NCI-H187 treated with DMSO at 0.1 percent for 48 hours (cell line): ENCODE measurements at places on chromosomes 6 and 20.

DNA sequence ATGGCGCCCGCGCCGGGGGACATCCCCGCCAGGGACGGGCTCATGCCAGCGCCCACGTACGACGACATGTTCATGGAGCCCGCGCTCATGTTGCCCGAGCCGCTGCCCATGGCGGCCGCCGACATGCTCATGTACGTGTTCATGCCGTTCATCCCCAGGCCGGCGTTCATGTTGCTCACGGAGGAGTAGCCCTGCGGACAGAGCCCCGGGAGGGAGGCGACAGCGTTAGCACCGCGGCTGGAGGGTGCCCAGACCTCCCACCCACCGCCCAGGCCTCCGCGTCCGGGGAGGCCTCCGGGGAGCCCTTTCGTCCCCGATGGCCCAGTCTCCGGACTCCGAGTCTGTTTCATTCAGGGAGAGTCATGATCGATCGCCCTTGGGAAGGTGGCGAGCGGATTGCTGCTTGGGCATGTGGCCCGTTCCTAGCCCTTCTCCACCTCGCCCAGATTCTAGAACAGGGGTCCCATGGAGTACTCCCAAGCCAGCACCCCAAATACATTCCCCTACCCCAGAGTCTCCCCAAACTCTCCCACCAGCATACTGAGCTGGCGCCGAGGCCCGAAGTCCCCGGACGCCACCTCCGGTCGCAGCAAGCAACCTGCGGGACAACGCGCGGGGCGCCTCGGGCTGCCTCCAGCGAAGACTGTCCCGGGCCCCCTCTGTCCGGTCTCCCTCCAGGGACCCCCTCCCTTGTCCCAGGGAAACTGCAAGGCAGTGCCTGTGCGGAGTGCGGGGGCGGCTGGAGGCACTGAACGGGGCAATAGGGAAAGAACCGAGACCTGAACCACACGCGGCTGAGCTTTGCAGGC lies 1.2 kb downstream of the FOXA2 start:
- no peak for DNase-seq

- no peak for DNase-seq
Measured at GRCh38 chr20:7736336-7736735, 203.9 kb downstream of the HAO1 start.

GRCh38 chr6:136282906-136283305 lies 6.7 kb downstream of the BCLAF1 start:
- DNase-seq: no peak

GRCh38 chr6:168713839-168714238 lies 272.9 kb downstream of the SMOC2 start:
- DNase-seq: no peak

DNA sequence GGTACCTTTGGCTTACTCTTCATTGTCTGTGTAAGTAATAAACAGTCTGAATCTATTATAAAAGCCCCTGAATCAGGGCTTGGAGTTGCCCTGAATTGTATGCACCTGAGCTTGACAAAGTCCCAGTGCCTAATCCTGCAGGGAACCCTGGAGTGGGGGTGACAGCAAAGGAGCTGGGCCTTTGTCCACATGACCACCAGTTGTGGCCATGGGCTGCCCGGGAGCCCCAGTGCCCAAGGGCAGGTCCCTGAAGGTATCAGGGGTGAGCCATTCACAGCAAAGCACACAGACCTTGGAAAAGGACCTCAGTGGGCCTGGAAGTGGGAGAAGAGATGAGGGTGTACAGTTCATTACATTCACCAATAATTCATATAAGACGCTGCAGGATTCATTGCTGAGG lies 94.2 kb downstream of the BANF2 start:
- no peak for DNase-seq

DNA sequence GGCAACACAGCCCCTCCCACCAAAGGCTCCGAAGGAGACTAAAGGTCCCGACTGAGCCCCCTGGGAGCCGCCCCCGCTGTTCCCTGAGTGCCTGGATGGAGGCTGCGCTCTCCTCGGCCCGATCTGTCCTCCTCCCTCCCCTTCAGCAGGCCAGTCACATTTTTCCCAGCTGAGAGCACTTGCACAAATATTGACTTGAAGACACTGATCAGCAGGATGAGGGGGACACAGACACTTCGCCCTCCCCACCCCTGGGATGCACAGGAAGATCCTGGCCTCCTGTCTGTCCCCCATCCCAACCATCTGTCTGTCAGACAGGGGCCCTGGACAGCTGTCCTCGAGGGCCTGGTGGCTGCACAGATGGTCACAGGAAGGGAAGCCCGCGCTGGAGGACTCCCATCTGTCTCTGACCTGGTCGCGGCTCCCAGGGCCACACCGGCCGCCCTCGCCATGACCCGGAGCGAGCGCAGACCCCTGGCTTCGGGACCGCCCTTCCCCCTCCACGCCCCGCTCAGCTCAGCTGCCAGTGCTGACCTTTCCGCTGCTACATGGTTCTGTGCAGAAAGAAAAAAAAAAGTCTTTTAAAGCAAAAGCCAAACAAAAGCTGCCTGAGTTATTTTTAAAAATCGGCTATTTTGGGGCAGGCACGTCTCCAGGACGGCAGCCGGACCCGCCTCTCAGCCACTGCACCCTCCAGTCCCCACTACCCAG lies 11.1 kb downstream of the LAMA5 start:
- no peak for DNase-seq

DNA sequence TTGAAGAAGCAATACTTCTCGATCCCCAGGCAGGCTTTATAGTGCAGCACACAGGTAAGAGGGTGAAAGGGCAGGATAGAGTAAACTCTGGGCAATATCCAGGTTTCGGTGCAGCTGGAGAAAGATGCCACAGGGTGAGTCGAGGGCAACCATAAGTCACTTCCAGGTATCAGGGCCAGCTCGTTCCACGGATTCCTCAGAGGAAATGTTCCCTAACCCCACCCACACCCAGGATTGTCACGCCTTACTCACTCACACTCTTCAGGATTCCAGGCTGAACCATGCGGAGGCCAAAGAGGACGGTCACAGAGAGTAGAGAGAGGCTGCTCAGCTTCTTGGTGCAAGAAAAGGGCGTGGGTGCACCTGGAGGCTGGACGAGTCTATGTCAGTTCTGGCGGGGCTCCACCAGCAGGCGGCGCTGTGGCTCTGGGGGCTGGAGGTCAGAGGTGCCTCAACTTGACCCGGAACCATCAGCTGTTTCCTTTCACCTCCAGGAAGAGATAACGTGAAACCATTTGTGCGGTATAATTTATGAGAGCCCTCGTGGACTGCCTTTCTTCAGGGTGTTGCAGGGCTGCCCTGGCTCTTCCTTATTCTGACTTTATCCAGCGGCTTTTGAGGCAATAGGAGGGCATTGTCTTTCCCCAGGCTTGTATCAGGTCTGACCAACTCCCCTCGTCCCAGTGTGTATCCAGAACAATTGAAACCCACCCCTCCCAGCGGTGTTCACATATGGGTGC lies 14.5 kb upstream of the WFDC12 start:
- DNase-seq: no peak

- no peak for DNase-seq
Measured at GRCh38 chr20:59779656-59780380, 153.6 kb downstream of the SYCP2 start.

DNA sequence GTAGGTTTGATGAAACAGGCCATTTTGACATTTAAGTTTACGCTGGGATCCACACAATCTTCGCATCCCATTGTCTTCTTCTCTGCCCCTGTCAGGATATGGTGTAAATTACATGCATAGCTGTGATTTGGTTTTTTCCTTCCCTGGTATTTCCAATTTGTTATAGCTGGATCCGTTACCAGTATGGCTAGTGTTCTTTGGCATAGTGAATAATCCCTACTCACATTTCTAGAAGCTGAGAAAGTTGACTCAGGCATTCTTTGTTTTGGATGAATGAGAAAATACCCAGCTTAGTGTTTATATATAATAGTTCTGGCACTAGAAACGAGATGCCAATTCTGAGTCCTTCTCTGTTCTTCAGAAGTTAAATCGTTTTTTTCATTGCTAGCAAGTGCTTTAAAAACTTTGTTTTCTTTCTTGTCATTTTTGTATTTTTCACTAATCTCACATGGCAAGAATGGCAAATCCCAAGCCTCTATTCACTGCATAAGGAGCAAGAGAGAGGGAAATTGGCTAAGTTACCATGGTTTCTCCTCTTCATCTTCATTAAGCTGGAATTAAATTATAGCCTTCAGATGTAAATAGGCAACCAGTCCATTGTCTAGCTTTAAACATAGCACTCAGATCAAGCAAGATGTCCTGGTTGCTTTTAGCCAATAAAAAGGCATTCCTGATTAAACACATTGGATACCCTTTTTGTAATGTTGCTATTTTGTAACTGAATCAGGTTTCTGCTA lies 91.9 kb upstream of the LAMP5 start:
- DNase-seq: no peak

GRCh38 chr6:84657486-84657885 lies 106.9 kb downstream of the TBX18 start:
- DNase-seq: no peak

- no peak for DNase-seq
Measured at GRCh38 chr6:88367248-88367647, 201.1 kb upstream of the CNR1 start.

GRCh38 chr6:120903836-120904235 lies 430.4 kb downstream of the TBC1D32 start:
- no peak for DNase-seq

DNA sequence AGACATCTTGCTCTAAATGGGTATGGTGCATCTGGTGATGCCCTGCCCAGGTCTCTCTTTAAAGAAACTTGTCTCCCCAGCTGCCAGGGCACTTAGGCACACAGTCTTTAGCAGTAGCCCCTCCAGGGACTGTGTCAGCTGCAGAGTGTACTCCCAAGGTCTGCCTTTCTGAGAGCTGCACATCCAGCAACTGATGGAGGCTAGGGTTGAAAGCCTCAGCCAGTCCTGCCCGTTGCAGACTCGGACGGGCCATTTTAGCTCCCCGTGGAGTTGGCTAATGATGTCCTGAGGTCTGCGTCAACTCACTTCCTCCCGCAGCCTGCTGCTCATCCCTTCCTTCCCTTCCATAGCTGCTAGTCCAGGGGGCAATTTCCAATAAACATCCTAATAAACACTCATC lies 381.8 kb downstream of the PTPRT start:
- DNase-seq: no peak

DNA sequence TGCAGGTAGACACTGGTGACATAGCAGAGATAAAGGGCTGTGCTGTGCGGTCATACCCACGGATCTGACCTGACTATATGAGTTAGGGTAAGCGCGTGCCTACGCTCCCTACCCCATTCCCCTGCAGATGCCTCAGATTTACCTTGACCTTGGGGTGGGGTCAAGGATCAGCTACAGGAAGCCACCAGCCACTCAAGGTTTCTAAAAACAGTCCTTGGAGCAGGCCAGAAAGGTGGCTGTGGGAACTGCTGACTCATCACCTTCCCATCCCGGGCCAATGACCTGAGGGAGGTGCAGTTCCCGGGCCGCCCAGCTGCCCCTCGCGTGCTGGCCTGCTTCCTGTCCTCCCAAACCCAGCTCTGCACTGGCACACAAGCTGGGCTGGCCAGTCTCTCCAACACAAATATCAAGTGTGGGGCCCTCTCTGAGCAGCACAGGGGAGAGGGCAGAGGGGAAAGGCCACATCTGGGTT lies 23.0 kb downstream of the KCNK5 start:
- DNase-seq: no peak

DNA sequence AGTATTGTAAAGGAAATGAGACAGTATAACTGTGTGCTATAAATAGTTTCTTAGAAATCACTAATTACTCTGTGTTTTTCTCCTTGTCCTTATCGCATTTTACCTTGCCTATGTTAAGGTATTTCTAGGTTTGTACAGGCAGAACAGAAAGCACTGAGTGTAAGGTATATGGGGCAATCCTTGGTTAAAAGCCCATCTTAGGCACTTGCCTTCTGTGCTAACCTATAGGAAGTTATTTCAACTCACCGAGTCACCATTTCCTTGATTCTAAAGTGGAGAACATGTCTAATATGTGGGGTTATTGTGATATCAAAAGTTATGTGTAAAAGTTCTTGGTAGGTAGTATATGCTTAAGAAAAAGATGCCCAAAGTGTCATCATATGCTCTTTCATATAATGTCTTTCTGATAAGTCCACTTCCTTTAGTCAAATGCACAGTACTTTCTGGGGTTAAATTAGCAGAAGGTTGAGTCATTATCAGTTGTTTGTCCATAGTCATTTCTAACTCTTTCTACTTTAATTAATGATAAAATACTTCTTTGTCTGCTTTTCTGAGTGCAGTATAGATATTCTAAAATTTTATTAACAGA lies 276.4 kb downstream of the UTRN start:
- no peak for DNase-seq

GRCh38 chr6:68615938-68616337 lies 19.1 kb upstream of the ADGRB3 start:
- DNase-seq: no peak

DNA sequence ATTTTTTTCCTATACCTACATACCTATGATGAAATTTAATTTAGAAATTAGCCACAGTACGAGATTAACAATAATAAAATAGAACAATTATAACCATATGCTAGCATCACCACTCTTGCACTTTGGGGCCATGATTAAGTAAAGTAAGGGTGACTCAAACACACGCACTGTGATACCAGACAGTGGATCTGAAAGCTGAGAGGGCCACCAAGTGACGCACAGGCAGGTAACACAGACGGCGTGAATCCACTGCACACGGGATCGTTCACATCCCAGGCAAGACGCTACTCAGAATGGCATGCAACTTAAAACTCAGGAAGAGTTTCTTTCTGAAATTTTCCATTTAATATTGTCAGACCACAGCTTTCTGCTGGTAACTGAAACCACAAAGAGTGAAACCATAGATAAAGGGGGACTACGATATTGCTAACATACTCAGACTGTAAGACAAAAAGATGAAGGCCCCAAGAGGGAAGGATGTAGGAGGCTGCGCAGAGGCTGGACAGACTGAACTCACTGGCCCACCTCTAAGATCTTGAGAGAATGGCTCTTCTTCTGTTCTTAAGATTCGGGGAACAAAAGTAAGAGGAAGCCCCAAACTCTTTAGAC lies 17.9 kb downstream of the RRBP1 start:
- DNase-seq: no peak

DNA sequence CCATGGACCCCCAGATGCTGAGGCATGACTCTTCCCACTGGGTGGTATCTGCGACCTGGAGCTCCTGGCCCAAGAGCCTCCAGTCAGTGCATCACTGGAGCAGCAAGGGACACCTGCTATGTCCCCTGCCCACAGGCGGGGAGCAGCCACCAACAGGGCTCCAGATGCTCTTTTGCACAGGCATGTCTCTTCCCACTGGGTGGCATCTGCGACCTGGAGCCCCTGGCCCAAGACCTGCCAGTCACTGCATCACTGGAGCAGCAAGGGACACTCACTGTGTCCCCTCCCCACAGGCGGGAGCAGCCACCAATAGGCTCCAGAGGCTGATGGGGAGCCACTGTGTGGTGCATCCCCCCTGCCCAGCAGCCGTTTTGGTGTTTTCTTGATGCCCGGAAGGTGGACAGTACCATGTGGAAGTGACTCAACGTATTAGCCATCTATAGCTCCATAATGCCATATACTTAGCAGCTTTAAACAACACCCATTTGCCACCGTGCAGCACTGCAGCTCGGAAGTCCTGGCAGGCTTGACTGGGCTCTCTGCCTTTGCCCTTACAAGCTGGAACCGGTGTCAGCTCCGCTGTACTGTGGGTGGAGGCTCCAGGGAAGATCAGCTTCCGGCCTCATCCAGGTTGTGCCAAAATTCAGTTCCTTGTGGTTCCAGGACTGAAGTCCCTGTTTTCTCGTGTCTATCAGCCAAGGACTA lies 124.9 kb upstream of the CST7 start:
- DNase-seq: no peak

GRCh38 chr6:157121897-157122296 lies 201.4 kb downstream of the TMEM242 start:
- DNase-seq: no peak

- DNase-seq: no peak
Measured at GRCh38 chr6:97914912-97915311, 631.9 kb upstream of the MMS22L start.
